ENCODE measurements at places on chromosomes 7 and 10.

GRCh38 chr7:151884312-151885201 is 7.6 kb upstream of the PRKAG2 start:
- no peaks in the 10 kb centered on the region for H3K27me3 ChIP-seq
- no peak overlapping the region for H3K27ac ChIP-seq
- peaks cover 2% of the 10 kb centered on the region for H3K4me1 ChIP-seq
- no peaks in the 10 kb centered on the region for H3K36me3 ChIP-seq

DNA sequence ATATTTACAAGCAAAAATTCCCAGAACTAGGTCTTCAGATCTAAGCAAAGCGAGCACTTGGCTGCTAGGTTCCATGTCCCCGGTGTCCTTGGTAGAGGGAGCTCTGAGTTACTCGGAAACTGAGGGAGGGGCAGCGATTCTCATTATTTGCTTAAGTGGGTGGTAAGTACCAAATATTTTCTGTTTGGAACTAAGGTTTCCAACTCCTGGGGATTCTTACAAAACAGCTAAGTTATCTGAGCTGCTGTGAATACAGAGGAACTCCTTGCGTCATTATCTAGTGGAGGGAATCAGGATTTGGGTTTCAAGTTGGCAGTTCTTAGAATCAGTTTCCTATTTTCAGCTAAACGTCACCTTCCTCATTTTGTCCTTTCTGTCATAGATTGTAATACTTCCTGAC is 76.8 kb upstream of the IKZF1 start:
- no peak overlapping the region for H3K27ac ChIP-seq
- H3K27me3 ChIP-seq = no peaks in the 10 kb centered on the region
- no peaks in the 10 kb centered on the region for H3K36me3 ChIP-seq
- DNase-seq = no peak
- no peaks in the 10 kb centered on the region for H3K4me1 ChIP-seq

DNA sequence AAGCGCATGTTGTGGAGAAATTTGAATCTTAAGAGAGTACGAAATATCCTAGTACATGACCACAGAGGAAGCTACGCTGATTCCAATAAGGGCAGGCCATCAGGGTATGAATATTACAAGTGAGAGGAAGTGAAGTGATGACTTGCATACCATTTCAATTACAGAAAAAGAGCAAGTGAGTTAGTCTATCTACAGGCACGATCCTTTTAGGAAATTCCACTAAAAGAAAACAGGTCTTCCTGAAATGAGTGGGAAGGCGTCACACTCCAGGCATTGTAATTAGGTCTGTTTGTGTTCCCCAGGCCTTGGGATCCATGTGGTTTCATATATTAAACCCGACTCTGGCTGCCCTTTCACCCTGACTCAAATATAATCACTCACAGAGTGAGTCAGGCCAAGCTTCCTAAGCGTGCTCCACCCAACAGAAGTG is 152.5 kb downstream of the SEMA3A start:
- H3K4me3 ChIP-seq = no peak overlapping the region
- H3K36me3 ChIP-seq = no peaks in the 10 kb centered on the region
- H3K27ac ChIP-seq = no peak overlapping the region

- H3K4me3 ChIP-seq = no peak overlapping the region
- no peak for DNase-seq
- no peaks in the 10 kb centered on the region for H3K27me3 ChIP-seq
- no peaks in the 10 kb centered on the region for H3K36me3 ChIP-seq
- no peaks in the 10 kb centered on the region for H3K4me1 ChIP-seq
Observed at GRCh38 chr7:132380059-132380458, 196.2 kb downstream of the PLXNA4 start.

- no peaks in the 10 kb centered on the region for H3K4me1 ChIP-seq
- no peak overlapping the region for H3K27ac ChIP-seq
- no peak overlapping the region for H3K4me3 ChIP-seq
- no peak for DNase-seq
- no peaks in the 10 kb centered on the region for H3K27me3 ChIP-seq
Observed at GRCh38 chr10:30722956-30723620, 93.5 kb upstream of the LYZL2 start.

GRCh38 chr7:154777023-154777422 is 225.9 kb downstream of the PAXIP1 start:
- no peaks in the 10 kb centered on the region for H3K4me1 ChIP-seq
- no peaks in the 10 kb centered on the region for H3K36me3 ChIP-seq

- no peaks in the 10 kb centered on the region for H3K36me3 ChIP-seq
- no peaks in the 10 kb centered on the region for H3K27me3 ChIP-seq
- no peak for DNase-seq
- H3K4me1 ChIP-seq = no peaks in the 10 kb centered on the region
- no peak overlapping the region for H3K27ac ChIP-seq
- no peak overlapping the region for H3K4me3 ChIP-seq
Observed at GRCh38 chr10:45444976-45445898, 71.2 kb downstream of the ALOX5 start.

- DNase-seq = no peak
- no peaks in the 10 kb centered on the region for H3K4me1 ChIP-seq
- no peak overlapping the region for H3K4me3 ChIP-seq
- no peaks in the 10 kb centered on the region for H3K36me3 ChIP-seq
- H3K27me3 ChIP-seq = no peaks in the 10 kb centered on the region
Observed at GRCh38 chr10:60531006-60531405, 141.3 kb upstream of the ANK3 start.

- H3K4me3 ChIP-seq = no peak overlapping the region
- H3K36me3 ChIP-seq = no peaks in the 10 kb centered on the region
- no peaks in the 10 kb centered on the region for H3K4me1 ChIP-seq
- H3K27me3 ChIP-seq = no peaks in the 10 kb centered on the region
Observed at GRCh38 chr10:91596825-91597196, 36.1 kb downstream of the PPP1R3C start.

DNA sequence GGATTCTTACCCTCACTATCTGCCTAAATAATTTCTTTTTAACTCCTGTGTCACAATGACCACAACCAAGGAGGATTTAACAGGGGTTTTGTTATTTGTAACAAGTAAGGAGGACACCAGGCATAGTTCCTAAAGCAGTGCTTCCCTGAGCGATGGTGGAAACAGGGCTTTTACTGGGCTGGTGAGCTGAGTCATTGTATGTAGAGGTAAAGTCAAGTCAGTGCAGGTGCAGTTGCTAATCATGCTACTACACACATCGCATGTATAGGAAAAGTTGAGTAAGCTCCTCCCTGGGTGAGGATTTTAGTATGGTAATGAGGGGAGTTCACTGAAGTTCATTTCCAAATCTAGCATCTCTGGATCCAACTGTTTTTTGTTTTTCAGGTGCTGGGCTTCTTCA is 22.9 kb upstream of the ABCA13 start:
- DNase-seq = no peak
- H3K27ac ChIP-seq = no peak overlapping the region
- no peaks in the 10 kb centered on the region for H3K4me1 ChIP-seq

DNA sequence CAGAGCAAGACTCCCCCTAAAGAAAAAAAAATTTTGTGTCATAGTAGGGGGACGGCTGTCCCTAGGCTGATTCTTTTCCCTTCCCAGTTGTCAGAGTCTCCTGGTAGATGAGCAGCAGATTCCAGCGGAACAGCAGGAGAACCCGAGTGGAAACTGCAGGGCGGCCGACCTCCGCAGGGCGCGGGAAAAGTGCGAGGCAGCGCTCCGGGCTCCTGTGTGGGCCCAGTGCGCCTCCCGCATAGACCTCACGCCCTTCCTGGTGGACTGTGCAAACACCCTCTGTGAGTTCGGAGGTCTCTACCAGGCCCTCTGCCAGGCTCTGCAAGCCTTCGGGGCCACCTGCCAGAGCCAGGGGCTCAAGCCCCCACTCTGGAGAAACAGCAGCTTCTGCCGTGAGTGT is 46.0 kb downstream of the ZAN start:
- no peaks in the 10 kb centered on the region for H3K4me1 ChIP-seq
- no peak overlapping the region for H3K27ac ChIP-seq
- no peak for DNase-seq
- H3K27me3 ChIP-seq = no peaks in the 10 kb centered on the region
- H3K36me3 ChIP-seq = no peaks in the 10 kb centered on the region

- no peak overlapping the region for H3K4me3 ChIP-seq
- H3K27me3 ChIP-seq = no peaks in the 10 kb centered on the region
- no peaks in the 10 kb centered on the region for H3K4me1 ChIP-seq
- no peaks in the 10 kb centered on the region for H3K36me3 ChIP-seq
- no peak overlapping the region for H3K27ac ChIP-seq
Observed at GRCh38 chr7:159046300-159046699, 98.4 kb downstream of the VIPR2 start.

- no peak overlapping the region for H3K27ac ChIP-seq
- H3K36me3 ChIP-seq = no peaks in the 10 kb centered on the region
- no peak for DNase-seq
- H3K4me1 ChIP-seq = no peaks in the 10 kb centered on the region
- no peak overlapping the region for H3K4me3 ChIP-seq
- no peaks in the 10 kb centered on the region for H3K27me3 ChIP-seq
Observed at GRCh38 chr7:155285833-155286232, 11.8 kb upstream of the INSIG1 start.

DNA sequence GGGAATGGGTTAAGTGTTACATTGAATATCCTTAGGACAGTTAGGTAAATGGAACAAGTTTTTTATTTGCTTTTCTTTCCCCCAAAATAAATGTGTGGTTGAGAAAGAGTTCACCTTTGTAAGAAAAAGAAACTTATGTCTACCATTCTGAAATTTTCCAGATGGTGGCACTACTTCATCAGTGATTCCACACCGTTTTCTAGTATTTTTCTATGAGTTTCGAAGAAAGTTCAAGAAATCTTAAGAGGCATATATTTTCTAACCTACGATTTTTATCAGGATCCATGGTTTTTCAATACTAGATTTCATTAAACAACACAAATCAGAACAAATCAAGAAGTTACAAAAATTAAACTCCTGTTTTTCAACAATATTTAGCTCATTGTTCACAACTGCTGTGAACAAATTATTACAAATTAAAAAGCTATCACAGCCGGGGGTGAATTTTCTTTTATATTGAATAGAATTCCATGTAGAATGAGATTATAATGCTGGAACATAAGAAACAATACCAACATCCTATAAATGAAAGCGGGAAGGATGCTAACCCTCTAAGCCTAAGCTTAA is 163.1 kb upstream of the NPVF start:
- no peaks in the 10 kb centered on the region for H3K36me3 ChIP-seq
- H3K4me1 ChIP-seq = no peaks in the 10 kb centered on the region
- no peak overlapping the region for H3K4me3 ChIP-seq
- no peak overlapping the region for H3K27ac ChIP-seq
- H3K27me3 ChIP-seq = no peaks in the 10 kb centered on the region

GRCh38 chr10:124033887-124034218 is 59.5 kb downstream of the CHST15 start:
- DNase-seq = no peak
- H3K27ac ChIP-seq = no peak overlapping the region
- H3K4me1 ChIP-seq = peaks cover 4% of the 10 kb centered on the region
- no peak overlapping the region for H3K4me3 ChIP-seq
- H3K36me3 ChIP-seq = no peaks in the 10 kb centered on the region

GRCh38 chr7:115749924-115750323 is 280.6 kb downstream of the TFEC start:
- no peak overlapping the region for H3K4me3 ChIP-seq
- H3K27me3 ChIP-seq = no peaks in the 10 kb centered on the region
- H3K36me3 ChIP-seq = no peaks in the 10 kb centered on the region
- no peaks in the 10 kb centered on the region for H3K4me1 ChIP-seq
- DNase-seq = no peak
- no peak overlapping the region for H3K27ac ChIP-seq

GRCh38 chr7:149463500-149464161 is 2.8 kb upstream of the ZNF777 start:
- peaks cover 8% of the 10 kb centered on the region for H3K27me3 ChIP-seq
- H3K27ac ChIP-seq = no peak overlapping the region
- DNase-seq = no peak
- H3K4me3 ChIP-seq = no peak overlapping the region

- H3K27me3 ChIP-seq = no peaks in the 10 kb centered on the region
- DNase-seq = no peak
- H3K36me3 ChIP-seq = no peaks in the 10 kb centered on the region
- H3K27ac ChIP-seq = no peak overlapping the region
Observed at GRCh38 chr7:15284396-15284795, 277.4 kb downstream of the AGMO start.

DNA sequence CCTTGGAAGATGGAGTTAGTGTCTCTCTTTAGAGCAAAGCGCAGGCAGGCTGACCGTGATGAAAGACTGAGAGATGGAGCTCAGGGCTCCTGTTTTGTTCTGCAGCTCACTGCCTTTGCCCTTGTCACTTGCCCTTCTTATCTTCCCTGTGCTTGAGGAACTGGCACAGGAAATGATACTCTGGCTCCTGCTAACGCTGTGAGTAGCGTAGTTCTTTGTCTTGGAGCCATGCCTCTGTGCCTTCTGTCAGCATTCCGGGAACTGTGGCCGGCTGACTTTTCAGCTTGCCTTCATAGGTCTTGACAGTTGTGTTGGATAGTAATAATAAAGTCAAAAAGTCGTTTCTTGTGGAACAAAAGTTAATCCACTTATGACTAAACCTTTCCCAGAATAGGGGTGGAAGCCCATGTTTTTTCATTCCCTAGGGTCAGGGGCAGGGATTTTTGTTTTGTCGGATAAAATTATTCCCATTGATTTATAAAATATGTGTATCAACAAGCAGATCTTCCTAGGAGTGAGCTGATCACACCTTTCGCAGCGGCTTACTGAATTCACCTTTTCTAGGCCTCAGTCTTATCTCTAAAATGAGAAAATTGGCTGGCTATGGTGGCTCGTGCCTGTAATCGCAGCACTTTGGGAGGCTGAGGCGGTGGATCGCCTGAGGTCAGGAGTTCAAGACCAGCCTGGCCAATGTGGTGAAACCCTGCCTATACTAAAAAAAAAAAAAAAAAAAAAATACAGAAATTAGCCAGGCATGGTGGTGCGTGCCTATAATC is 16.6 kb upstream of the TMEM236 start:
- H3K4me3 ChIP-seq = no peak overlapping the region
- H3K27ac ChIP-seq = no peak overlapping the region
- no peak for DNase-seq
- no peaks in the 10 kb centered on the region for H3K36me3 ChIP-seq
- H3K4me1 ChIP-seq = no peaks in the 10 kb centered on the region

DNA sequence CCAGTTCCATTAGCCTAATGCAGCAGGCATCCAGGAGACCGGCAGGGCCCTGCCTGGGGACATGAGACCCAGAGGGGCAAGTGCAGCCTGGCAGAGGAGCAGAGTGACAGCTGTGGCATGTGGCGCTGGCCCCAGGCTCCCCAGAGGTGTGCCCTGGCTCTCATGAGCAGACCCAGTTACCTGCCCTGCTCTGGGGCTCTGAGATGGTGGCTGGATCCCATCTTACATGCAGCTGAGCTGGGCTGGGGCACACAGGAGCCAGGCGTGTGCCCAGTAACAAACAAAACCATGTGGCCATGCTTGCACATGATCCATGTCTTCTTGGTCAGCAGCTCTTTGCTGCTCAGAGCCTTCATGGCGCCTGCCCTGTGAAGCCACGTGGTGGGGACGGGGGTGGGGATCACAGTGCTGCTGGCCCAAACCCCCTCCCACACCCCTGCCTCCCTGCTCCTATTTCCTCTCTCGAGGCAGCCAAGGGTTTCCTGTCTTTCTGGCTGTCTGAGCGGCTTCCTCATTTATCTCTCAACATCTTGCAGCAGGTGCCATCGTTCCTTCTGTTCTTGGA is 40.3 kb upstream of the GTF2I start:
- no peak overlapping the region for H3K4me3 ChIP-seq
- H3K36me3 ChIP-seq = no peaks in the 10 kb centered on the region
- H3K27ac ChIP-seq = no peak overlapping the region
- peaks cover 4% of the 10 kb centered on the region for H3K4me1 ChIP-seq
- no peak for DNase-seq

- no peaks in the 10 kb centered on the region for H3K4me1 ChIP-seq
- no peak overlapping the region for H3K4me3 ChIP-seq
- H3K36me3 ChIP-seq = peaks cover 14% of the 10 kb centered on the region
- no peaks in the 10 kb centered on the region for H3K27me3 ChIP-seq
- no peak overlapping the region for H3K27ac ChIP-seq
- DNase-seq = no peak
Observed at GRCh38 chr10:68647672-68648341, 73.2 kb upstream of the CCAR1 start.
